ENCODE measurements at places on chromosomes 16 and 17.

DNA sequence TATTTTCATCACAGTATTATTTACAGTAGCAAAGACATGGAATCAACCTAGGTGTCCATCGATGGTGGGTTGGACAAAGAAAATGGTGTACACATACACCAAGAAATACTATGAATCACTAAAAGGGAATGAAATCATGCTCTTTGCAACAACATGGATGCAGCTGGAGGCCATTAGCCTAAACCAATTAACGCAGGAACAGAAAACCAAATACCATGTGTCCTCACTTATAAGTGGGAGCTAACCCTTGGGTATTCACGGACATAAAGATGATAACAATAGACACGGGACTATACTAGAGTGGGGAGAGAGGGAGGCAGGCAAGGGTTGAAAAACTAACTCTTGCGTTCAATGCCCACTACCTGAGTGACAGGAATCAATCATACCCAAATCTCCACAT, 41.0 kb downstream of the MRPS23 start:
- no peak for DNase-seq

DNA sequence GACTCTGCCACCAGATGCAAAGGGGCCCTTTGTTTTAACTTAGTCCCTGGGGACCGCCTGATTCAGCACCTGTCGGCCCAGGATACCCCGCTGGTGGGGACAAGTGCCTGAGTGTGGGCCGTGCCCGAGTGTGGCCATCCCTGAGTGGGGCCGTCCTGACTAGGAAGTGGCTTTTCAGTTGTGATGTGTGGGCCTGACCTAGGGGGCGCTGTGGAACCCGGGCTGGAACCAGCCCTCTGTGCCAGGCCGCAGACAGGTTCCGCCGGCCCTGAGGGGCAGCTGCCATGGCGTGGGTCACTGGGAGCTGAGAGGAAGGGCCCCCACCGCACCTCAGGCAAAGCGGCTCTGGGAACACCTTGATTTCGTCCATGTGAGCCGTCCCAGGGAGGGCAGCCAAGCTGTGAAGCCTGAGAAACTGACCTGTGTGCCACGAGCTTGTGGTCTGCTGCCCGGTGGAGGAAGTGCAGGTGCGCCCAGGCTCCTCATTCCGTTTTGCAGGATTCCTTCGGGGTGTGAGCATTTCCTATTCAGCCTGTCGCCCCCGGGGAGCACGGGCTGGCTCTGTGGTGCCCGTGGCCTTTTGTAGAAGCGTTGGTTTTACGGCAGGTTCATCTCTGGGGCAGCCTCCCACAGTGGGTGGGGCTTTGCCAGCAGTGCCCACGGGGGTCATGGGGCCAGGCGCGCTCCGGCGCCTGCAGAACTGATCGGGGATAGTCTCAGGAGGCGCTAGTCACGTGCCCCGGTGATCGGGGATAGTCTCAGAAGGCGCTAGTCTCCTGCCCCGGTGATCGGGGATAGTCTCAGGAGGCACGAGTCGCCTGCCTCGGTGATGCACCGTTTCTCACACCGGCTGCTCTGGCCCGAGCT, 5.3 kb downstream of the RPL13 start:
- DNase-seq = peak; percentile 38

- no peak for DNase-seq
Observed at GRCh38 chr17:77688369-77688768, 270.1 kb upstream of the TNRC6C start.

DNA sequence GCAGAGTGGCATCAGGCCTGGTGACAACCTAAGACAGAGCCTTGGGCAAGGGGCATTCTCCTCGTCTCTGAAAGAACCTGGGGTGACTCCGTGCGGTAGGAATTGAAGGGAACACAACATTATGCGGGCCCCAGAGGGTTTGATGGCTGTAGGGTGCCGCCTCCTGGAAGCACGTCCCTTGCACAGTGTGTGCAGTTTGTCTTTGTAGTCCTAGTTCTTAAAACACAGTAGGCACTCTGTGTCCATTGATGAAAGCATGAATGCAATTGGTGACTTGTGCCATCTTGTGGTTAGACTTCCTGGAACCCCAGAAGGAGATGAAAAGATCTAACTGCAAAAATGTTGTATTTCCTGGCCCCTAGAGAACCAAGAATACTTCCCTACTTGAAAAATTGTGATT, 279.8 kb downstream of the UTP18 start:
- no peak for DNase-seq

- DNase-seq = no peak
Observed at GRCh38 chr16:29141586-29142324, 156.9 kb downstream of the LAT start.

GRCh38 chr17:80588702-80589383, 44.2 kb downstream of the RPTOR start:
- no peak for DNase-seq

DNA sequence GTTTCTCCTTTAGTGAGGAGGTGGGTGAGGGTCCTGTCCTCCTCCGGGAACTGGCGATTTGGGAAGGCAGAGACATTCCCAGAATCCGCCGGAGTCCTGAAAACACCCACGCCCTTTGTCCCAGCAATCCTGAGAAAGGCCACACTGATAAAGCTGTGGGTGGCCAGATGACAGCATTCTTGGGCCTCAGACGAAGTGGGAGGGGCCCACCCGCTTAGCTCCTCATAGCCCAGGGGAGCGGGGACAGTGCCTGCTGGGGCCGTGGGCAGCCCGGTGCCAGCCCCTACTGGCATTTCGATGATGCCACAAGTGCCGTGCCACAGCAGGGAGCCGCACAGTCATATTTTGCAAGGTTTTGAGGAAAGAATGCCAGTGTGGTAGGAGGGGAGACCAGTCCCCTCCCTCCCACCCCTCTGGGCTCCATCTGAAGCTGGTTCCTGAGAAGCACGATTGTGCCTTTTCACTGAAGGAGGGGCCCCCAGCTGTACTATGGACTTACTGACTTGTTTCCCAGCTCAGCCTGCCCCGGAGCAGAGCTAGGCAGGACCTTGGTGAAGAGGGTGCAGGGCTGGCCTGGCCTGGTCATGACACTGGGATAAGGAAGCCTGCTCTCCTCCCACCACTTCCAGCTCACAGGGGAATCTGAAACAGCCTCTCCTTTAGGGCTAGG, 20.9 kb upstream of the MPRIP start:
- DNase-seq = no peak

GRCh38 chr16:74224828-74225612, 71.6 kb upstream of the PSMD7 start:
- no peak for DNase-seq

GRCh38 chr17:57733085-57733484, 12.0 kb downstream of the CCDC182 start:
- DNase-seq = no peak

GRCh38 chr17:31736855-31737625, 122.0 kb downstream of the COPRS start:
- no peak for DNase-seq

DNA sequence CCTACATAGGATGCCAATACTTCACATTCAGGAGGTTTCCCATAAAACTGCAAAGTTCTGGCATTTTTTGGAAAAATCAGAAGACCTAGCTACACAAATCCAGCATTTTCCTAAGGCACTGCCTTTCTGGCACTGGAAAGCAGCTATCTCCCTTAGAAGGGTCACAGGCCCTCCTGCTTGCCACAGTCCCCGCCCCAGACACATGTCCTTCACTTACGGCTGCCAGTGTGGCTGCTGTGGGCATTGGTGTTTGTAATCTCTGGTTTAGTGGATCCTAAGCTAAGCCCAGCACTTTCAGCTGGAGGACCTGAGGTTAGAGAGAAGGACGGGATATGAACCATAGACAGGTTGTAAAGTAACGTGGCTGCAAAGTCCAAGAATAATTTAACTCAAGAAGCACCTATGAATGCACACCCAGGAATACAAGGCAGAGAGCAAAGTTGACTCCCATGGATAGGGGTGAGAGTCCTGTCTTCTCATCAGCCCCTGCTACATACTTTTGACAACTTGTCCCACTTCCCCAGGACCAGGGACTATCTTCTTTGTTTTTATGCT, 100.0 kb downstream of the XYLT1 start:
- no peak for DNase-seq

DNA sequence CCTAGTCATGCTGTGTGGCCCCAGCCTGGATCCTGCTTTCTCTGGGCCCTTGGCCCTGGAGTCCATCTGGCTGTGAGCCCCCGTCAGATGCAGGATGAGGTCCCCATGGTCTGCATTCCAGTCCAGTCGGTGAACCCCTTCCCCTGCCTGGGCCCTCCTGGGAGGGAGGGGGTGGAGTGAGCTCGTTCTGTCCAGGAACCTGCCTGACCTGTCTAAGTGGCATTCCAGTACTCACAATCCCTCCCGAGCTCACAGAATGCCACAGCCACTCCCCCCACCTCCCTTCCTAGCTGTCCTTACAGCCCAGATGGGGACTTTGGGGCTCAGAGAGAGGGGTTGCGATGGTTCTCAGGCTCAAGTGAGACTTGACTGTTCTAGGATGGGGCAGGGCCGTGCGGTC, 15.5 kb downstream of the SPNS2 start:
- DNase-seq = no peak
